ENCODE measurements at places on chromosomes 4 and X.

- no peak for DNase-seq
Observed at GRCh38 chrX:8140986-8141744, 29.9 kb downstream of the VCX2 start.

DNA sequence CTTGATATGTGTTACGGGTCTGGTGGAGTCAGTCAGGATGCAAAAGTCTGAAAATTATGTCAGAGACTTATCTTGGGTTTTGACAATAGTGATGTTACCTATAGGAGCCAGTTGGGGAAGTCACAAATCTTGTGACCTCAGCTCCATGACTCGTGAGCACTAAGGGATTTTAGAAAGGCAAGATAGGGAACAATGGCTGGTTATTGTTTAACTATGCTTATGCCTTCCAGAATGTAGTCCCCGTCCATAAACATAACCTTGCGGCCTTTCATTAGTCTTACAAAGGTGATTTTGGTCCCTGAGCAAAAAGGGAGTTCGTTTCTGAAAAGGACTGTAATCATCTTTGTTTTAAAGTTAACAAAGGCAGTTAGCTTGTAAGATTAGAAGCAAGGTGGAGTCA lies 23.9 kb upstream of the GATB start:
- no peak for DNase-seq

DNA sequence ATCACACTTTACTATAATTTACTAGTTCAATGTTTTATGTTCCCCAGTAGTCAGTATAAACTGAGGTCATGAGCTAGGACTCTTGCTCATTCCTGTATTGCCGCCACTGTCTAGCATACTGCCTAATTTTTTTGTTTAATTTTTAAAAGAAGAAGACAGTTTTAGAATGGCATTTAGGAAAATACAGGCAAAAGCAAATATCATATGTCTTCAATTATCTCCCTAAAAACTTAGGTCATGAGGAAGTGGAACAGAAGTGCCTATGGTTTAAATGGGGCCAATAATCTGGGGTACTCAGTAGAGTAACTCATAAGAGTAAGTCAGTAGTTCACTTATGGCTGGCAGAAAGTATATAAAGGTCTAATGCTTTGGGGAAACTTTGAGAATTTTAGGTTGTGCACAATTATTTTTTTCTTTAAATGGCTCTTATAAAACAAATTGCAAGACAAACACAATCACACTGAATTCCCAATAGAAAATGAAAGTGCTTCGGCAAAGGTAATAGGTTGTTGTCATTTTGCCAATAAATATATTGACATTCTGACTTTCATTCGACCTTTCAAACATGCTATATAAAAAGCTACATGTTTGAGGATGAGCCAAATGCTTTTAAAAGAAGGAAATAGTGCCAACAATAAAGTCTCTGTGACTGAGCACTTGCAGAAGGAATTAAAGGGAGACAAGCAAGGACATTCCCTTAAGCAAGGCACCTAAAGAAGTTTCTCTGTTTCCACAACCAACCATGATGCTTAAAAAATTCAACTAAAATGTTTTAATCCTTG lies 390.1 kb downstream of the PDGFC start:
- DNase-seq, result no peak

DNA sequence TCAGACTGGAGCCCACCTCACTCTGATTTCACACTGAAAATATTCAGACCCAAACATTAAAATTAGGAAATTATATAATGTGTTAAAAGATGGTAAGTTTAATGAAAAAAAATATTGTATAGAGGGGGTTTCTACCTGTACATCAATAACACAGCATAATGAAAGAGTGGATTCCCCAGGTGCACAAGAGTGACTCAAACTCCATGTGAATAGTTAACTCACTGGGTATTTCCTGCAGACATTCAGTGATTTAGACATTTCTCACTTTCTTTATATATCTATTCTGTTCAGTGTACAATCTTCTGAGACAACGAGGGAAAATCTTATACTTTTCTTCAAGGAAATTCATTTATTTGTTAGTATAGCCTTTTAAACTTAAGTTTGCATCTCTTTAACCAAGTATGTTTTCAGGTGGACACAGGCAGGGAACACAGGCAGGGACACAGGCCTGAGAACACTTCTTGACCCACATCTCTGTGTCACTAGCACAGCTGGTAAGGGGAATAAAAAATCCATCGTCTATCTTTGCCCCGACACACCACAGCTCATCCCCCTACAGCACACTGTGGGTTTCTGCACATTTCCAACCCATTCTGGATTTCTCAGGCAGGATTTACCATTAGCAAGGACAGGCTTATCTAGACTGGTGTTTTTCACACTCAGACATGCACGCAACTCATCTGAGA lies 525.5 kb upstream of the BOD1L1 start:
- no peak for DNase-seq

GRCh38 chr4:145734576-145735346 lies 54.8 kb downstream of the C4orf51 start:
- no peak for DNase-seq

GRCh38 chr4:34250562-34250961 lies 1993.8 kb downstream of the ARAP2 start:
- no peak for DNase-seq

GRCh38 chr4:3729882-3730226 lies 36.3 kb upstream of the ADRA2C start:
- no peak for DNase-seq

DNA sequence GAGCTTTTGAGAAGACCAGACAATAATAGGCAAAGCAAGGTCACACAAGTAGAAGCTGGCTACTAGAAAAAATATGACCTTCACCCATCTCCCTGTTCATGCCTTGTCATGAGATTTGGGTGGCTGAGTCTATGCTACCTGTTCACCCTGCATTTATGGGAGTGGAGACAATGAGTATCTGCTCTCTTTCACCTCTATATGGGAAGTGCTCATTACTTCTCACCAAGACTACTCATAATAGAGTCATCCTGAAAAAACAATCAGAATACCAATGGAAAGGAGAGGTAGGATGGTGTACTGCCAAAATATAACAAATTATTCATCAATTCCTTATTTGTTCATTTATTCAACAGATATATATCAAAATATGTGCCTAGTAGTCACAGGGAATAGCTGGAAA lies 921.8 kb upstream of the INTU start:
- no peak for DNase-seq

- no peak for DNase-seq
Observed at GRCh38 chr4:152929888-152930287, 6.2 kb upstream of the FHDC1 start.

GRCh38 chr4:163875327-163875726 lies 380.8 kb downstream of the TMA16 start:
- DNase-seq, result no peak

DNA sequence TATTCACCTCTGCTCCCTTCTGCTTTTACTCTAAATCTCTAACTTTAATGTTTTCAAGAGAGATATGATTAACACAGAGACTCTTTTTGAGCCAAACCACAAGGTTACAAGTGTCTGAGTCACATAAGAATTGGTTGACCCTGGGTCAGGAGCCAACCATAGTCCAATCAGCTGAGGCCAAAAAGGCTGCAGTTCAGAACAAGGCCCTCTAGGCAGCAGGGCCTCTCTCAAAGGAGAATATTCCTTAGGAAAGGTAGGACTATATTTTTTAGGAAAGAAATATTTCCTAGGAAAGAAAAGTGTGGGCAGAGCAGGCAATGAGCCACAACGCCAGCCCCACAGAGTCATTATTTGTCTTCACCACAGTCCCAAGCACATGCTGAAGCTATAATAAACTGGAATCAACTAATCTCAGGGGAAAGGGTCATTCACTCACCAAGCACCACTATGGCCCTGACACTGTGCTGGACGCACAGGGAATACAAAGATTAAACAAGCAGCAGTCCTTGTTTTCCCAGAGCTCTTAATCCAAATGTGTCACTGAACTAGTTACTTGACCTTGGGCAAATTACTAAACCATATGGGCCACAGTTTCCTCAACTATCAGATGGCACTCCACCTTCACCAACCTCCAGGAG lies 2.2 kb downstream of the ATP8A1 start:
- DNase-seq, result no peak

DNA sequence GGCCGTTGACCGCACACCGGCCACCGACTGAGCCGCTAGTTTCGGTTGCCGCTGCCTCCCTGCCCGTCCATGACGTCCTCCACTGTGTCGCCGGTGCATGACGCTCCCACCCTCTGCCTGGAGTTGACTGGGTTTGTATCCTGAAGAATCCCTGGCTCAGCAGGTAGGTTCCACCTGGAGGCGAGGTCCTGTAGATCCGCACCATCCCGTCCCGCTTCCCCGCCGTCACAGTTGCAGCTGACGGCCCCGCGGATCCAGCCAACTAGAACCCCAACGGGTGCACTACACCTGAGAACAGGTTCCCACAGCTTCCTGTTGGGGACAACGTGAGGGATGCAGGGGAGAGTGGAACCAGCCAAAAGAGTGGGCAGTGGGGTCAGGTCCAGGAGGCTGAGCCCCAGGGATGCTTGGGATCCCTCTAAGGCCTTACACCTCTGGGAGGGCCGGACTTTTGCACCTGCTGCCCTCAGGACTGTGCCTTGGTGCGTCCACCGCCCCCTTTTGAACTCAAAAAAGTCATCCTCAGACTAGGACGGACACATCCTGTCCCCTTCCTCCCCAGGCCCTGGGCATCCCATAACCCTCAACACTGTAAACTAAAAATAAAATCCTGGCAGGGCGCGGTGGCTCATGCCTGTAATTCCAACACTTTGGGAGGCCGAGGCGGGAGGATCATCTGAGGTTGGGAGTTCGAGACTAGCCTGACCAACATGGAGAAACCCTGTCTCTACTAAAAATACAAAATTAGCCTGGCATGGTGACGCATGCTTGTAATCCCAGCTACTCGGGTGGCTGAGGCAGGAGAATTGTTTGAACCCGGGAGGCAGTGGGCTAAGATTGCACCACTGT lies 1.1 kb upstream of the SLBP start:
- no peak for DNase-seq

DNA sequence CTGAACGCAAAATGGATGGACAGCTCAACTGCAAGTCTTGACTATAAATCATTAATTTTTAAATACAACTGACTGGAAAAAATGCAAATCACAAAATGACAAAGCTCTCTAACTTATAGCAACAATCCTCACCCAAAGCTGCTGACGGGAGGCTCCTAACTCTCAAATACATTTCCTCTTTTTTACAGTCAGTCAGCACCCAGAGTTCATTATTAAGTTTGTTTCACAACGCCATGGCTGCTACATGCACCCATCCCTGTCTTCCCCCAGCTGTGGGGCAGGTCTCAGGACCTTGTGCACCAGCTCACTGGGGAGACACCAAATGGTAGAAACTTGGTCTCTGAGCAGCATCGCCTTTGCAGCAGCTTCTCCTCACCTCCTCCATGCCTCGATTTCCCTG lies 97.6 kb downstream of the SLC34A2 start:
- no peak for DNase-seq

DNA sequence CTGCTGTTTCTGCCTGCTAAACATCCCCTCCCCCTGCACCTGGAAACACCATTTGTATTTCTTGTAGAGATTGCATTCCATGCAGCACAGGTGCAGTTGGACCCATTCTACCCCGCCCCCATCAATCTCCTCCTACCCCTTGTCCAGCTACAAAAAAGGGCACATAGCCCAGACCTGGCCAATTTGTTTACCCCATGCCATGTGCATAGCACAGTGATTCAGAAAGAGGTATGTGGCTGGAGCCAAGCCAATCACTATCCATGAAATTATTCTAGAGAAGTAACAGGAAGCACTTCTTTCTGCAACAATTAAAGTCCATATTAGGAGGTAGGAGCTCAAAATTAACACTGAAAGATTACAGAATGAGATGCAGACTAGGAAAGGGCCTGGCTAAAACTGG lies 20.2 kb upstream of the TMEM184C start:
- DNase-seq, result no peak

DNA sequence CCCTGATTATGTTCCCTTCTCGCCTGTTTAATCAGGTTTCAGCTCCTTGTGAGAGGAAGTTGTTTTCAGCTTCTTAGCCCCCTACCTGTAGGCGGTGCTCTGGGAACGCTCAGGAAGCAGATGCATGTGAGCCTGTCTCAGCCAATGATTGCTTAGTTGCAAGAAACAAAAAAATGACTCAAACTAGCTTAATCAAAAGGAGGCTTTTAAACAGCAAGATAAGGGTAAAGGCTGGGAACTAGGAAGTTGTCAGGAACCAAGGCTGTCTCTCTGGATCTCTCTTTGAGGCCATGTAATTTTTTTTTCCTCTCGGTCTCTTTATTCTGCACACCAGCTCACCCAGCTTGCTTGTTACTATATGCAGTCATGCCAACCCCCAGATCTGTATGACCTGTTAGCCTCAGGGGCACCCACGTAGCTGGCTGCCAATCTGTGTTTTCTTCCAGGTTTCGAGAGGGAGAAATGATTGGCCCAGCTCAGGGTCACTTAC lies 109.1 kb downstream of the PTTG2 start:
- no peak for DNase-seq

DNA sequence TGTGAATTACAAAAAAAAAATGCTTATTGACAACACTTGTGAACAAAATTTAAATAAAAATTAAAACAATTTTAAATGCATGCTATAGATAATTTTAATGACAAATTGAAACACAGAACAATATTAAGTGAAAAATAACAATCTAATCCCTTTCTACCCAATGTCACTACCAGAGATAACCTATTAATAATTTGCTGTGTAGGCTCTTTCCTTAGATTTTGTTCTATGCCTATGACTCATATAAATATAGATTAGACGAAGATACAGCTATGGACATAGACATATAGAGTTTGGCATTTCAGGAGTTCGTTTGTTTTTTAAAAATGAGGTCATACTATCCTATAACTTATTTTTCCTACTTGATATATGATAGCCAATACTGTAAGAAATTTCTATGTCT lies 18.1 kb downstream of the PLAC8 start:
- DNase-seq, result no peak

DNA sequence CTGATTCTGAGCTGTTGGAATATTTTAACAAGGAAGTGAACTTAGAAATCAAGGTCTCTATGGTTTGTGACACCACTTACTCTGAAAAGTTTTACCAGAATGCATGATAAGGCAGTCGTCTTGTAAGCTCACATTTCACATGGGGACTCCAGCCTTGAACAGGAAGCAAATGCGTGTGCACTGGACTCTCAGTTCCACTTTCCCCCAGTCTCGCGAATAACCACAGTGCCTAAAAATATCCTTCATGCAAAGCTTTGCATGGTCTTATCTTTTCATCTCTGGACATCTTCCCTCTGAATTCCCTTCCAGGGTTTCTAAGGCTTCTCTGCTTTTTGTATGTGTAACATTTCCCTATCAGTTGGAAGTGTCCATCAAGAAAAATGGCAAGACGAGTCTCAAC lies 581.8 kb downstream of the NLGN4X start:
- DNase-seq, result no peak

- DNase-seq, result no peak
Observed at GRCh38 chr4:116005806-116006088, 892.3 kb upstream of the NDST4 start.

DNA sequence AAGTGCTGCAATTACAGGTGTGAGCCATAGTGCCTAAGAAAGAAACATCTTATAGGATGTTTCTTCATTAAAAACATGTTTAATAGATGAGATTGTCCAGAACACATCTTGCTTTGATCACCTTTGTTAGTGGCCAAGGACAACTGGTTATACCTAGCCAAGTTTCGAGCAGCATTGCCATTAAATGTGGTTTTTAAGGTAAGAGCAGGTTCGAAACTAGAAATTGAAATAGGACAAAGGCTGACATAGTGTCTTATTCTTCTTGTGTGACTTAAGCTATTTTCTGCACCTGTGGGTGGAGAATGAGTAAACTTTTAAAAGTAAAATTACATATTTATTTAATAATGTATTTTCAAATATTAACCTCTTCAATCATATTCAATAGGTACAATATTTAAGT lies 59.0 kb downstream of the RBPJ start:
- DNase-seq, result no peak
